ENCODE measurements at places on chromosomes 2 and 18.

GRCh38 chr2:60641811-60642788 is 88.6 kb upstream of the BCL11A start:
- DNase-seq, result no peak

DNA sequence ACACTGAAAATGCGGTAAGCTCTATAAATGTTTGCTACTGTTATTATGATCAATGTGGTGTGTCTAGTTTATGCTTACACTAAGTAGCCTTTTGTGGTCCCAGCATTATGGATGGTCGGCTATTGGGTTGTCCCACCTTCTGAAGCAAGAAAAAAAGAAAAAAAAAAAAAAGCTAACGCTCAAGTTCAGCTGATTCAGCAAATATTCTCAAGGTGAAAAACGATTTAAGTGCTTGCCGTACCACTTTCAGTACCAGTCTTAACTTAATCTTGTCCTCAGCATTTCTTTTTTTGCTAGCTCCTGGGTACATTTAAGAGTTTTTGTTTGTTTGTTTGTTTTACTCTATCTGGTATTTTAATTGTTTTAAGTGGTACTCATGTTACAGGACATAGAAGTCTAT is 87.5 kb downstream of the MBD5 start:
- no peak for DNase-seq

DNA sequence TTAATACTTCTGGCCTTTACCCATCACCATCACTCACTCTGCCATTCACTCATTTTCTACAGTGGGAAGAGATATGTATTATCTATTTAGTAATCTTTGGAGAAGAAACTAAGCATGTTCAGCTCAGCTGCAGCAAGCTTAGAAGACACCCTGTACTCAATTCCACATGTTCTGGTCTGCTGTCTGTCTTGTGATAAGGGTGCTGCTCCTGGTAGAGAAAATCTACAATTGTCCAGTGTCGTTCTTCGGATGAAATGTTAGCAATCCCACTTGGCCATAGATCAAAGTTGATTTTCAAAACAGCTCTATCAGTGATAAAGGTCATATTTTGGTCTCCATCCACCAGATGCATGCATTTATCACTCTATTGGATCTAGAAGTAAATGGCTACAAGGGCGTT is 337.1 kb downstream of the LRRTM4 start:
- no peak for DNase-seq

DNA sequence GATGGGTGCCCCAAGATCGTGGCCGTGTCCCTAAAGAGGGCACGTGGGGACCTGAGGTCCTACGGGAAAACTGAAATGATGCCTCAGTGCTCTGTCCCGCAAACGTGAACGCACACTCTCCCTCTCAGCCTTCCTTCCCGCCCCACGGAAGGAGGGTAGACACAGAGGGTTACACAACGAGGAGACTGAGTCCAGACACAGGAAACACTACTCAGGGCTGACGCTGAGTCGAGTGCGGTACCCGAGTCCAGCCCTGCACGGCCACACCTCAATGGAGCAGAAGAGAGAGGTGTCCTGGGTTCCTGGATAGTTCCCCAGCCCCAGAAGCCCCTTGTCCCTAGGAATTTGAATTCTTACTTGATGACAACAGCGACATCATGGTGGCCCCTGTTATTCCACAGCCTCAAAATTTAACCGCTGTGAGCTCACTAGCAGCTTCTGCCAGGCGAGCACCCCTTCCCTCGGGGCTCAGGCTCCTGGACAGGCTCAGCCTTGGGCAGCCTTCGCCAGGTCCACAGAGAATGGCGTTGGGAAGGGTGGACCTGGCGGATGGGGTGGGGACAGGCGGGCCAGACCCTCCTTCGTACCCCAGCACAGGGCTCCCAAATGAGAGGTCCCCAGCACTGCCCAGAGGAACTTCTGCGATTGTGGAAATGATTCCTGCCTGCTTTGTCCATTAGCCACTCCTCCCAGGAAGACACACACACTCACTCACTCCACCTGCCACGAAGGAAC is 980 bp upstream of the RNPEPL1 start:
- no peak for DNase-seq

- DNase-seq, result no peak
Measured at GRCh38 chr2:18136881-18137475, 258.5 kb downstream of the KCNS3 start.

- no peak for DNase-seq
Measured at GRCh38 chr2:238095143-238095542, 5.0 kb upstream of the ESPNL start.

GRCh38 chr2:119178776-119179175 is 20.2 kb upstream of the C1QL2 start:
- DNase-seq, result no peak

DNA sequence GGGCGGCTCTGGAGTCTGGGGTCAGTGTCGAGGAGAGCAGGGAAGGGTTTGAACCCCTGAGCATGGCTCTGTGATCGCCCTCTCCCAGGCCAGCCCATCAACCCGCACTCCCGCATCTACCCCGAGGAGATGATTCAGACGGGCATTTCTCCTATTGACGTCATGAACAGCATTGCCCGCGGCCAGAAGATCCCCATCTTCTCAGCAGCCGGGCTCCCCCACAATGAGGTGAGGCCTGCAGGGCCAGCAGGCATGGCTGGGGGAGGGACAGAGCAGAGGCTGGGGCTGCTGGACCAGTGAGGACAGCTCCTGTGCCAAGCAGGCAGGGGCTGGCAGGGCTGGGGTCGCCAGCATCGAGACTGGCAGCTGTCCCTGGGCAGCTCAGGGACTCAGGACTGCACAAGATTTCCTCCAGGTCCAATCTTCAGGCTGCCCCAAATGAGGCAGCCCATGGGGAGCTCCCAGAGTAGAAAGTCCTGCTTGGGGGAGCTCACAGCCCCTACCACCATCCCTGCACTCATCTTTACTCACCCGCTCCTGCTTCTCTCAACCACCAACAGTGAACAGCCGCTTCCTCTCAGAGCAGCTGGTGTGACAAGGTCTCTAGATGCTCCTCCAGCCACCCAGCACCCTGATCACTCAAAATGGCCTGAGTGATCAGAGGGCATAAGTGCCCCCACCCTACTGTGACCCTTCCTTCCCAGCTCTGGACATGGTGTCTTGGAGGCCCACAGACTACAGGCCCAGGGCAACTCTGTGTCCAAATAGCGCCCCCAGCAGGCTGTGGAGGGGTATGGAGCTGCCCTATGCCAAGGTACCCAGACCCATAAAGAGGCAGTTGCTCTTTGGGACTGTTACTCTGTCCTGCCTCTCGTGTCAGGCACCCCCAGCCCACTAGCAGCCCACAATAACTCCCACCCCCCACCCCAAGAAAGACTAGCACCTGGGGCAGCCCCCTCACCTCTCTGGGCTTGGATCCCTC is 18.3 kb upstream of the ANKRD53 start:
- no peak for DNase-seq

GRCh38 chr2:240260664-240261063 is 120.2 kb upstream of the OTOS start:
- DNase-seq, result no peak

- DNase-seq, result no peak
Measured at GRCh38 chr2:84640411-84640810, 124.1 kb downstream of the DNAH6 start.

DNA sequence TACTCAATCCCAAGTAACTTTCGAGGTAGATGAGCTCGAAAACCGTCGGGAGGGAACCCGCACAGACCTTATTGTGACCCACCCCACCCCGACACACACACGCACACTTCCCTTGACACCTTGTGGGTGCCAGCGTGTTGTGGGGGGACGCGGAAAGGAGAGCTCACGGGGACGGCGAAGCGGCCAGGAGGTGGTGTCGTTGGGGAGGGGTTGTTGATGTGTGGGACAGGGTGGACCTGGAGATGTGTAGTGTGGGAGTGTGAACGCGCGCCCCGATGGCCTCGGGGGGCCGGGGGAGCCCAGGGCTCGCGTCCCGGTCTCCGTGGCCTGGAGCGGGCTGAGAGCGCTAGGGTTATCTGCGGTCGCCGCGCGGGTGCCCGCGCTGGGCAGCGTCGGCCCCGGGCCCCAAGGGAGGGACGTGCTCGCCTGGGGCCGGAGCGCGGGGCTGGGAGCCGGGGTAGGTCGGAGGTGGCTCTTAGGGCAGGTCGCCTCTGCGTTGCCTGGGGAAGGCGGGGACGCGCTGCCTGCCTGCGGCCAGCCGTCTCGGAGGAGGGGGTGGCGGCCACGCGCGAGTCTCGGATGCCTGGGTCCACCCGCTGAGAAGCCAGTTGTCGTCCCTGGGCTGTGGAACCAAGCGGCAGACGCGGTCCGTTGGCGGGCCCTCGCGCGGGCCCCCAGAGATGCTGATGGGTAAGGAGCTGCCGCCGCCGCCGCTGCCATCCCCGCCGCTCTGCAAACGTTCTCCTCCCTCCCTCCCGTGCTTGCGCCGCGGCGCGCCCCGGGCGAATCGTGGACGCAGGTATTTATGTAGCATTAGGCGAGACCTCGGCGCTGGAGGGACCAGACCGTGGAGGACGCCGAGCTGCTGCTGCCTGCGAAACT is 1.6 kb downstream of the KLHL29 start:
- no peak for DNase-seq

- DNase-seq, result no peak
Measured at GRCh38 chr2:11397513-11397912, 53.1 kb upstream of the ROCK2 start.

- no peak for DNase-seq
Measured at GRCh38 chr2:42878581-42878980, 86.2 kb upstream of the HAAO start.

- no peak for DNase-seq
Measured at GRCh38 chr2:217681791-217682190, 321.0 kb downstream of the TNS1 start.

DNA sequence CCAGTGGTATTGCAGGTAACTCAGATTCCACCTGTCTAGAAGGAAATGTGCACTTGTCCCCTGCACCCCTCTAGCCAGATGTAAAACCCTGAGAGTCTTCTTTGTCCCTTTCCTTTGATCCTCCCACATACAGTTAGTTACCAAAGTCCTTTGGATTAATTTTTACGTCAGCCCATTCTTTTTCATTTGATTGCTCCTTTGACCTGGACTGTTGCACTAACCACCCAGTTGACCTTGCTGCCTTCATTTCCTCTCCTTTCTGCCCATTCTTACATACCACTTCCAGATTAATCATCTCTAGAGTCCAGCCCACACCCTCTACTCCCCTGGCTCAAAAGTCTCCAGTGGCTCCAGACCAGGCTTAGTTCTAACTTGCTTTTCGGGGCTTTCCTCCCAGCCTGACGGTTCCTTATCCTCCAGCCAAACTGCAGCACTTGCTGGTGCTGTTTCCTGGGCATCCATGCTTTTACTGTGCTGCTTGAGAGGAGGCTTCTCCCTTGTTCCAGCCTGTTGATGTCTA is 99.3 kb downstream of the SPTBN1 start:
- DNase-seq, result no peak

DNA sequence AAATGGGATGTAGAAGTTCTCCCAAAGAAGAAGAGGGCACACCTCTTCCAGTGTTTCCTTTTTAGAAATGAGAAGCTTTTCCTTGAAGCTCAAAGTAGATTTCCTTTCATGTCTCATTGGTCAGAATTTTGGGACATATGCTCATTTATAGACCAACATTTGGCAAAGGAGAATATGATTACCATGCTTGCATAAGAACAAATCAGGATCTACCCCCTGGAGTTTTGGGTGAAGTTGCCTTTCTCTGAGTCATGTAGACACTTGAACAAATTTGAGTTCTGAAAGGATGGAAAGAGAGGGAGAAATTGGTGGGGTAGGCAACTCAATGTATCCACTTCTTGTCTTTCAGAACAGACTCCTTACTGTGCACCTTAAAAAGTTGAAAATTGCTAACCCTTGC is 409.0 kb downstream of the SLC4A3 start:
- no peak for DNase-seq

DNA sequence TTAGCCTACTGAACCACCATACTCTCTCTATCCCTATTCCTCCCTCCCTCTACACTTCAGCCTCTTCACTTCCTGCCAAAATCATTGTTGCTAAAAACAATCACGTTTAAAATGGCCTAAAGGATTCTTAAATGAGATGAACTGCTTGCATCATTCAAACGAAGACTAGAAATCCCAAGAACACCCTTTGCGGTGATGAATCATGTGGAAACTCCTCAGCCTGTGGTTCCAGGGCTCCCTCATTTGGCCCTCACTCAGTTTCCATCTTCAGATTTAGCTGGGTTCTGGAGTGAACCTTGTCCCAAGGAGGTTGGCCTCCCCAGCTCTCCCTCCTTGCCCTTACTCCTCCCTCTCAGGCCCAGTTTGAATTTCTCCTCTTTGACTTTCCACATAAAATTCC is 125.6 kb upstream of the CDC42EP3 start:
- no peak for DNase-seq

DNA sequence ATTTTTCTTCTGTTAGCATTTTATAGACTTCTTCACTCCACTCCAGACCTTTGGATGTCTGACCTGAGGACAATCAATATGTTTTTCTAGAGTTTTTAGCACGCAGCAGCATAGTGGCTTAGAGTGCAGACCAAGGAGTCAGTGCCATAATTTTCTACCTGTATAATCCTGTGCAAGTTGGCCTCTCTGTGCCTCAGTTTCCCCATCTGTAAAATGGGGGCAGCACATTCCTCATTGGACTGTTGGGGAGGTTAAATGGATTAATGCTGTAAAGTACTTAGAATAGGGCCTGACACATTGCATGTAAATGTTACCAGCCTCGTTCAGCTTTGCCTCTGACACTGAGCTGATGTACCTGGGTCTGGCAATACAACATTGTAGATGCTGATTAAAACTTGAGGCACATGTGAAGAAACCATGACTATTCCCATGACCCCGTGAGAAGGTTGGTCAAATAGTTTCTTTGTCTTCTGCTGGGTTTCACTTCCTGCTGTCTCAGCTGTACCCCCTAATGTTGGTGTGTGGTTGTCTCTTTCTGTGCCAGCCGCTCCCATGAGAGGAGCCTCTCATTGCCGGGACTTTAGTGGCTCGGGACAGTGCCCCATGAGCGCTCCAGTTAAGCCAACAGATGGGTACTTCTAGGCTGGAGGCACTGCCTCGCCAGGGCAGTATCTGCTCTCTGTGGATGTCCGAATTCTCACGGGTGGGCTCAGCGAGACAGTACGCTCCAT is 125.3 kb downstream of the SH3RF3 start:
- DNase-seq, result no peak

DNA sequence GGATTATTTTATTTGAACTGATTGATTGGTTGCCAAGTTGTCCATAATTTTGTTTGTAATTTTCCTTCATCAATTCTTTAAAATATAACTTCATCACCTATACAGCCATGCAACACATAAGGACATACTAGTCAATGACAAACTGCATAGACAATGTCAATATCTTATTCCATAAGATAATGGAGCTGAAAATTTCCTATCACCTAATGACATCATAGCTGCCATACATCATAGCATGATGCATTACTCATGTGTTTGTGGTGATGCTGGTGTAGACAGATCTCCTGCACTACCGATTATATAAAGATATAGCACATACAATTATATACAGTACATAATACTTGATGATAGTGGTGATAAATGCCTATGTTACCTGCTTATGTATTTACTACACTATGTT is 369.8 kb upstream of the NT5C1B start:
- no peak for DNase-seq

DNA sequence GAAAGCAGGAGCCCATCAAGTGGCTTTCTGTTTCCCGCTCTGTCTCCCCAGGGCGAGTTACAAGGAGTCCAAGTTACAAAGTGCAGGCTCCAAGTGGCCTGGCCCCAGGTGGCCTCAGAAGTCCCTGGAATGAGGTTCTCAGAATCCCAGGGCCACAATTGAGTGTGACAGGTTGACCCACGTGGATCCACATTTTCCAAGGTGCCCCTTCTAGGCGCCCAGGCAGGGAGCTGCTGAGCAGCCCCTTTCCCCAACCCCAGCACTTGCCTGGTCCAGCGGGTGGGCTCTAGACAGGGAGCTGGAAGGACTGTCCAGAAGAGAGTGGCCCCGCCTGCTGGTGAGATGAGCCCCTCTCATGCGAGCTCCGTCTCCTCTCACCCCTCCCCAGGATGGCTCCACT is 253.4 kb downstream of the CYP26B1 start:
- DNase-seq, result no peak

- DNase-seq, result no peak
Measured at GRCh38 chr2:239302808-239303557, 97.8 kb downstream of the HDAC4 start.

Data from AG04449 (cell line).